Omental fat pad (tissue), 4 donors: ENCODE measurements at places on chromosomes 16 and 17.

- DNase-seq = no peak
Measured at GRCh38 chr17:17467720-17468119, 9.1 kb upstream of the MED9 start.

- no peak for DNase-seq
Measured at GRCh38 chr17:47352848-47353247, 29.1 kb downstream of the EFCAB13 start.

DNA sequence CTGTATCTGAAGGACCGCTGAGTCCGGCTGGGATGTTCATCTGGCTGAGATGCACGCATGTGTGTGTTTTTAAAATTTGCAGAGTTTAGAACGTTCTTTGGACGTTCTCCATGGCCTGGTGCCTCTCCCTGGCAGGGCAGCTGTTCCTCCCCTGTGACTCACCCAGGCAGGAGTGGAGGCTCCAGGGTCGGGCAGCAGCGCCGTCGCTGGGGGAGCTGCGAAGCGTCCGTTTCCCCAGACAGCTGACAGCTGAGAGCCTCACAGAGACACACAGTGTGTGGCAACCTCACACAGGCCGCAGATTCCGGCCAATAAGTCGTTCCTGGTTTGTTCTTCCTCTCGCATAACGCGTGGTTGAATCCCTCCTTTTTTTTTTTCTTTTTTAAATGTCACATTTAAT lies 80.6 kb downstream of the OR1D5 start:
- no peak for DNase-seq

DNA sequence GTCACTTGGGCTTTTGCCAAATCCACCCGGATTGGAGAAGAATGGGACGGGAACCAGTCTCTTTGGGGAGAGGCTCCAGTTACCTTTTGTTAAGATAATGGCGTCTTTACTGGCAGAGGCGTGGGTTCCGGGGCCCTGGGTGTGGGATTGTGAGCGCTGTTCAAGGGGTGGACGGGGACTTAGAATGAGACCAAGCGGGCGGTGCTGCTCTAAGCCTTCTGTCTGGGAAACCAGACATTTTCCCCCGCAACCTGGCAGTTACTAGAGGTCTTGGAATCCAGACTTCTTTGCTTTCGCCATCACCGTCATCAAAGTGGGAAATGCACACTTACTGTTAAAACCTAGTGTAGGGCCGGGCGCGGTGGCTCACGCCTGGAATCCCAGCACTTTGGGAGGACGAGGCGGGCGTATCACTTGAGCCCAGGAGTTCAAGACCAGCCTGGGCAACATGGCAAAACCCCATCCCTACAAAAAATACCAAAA lies 706 bp downstream of the TEN1 start:
- DNase-seq = no peak

GRCh38 chr16:72394526-72394925 lies 222.6 kb upstream of the PMFBP1 start:
- DNase-seq = no peak

- no peak for DNase-seq
Measured at GRCh38 chr16:48531011-48531962, 78.7 kb downstream of the N4BP1 start.

DNA sequence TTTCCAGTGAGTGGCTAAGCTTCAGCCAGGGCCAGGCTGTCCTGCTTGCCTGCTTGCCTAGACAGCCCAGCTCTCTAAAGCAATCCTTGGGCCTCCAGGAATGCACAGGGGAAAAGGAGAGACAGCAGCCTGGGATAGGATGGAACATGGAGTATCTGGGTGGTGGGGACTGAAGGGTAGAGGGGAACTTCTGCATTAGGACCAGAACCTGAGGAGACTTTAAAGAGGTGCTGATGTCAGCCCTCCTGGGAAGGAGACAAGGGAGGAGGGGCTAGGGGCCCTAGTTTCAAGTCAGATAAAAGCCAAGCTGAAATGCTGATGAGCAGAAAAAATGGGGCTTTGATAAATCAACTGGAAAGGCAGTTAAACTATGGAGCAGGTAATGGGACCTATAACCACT lies 1.8 kb downstream of the HOXB7 start:
- no peak for DNase-seq

- no peak for DNase-seq
Measured at GRCh38 chr17:4706121-4706520, 2.2 kb upstream of the PELP1 start.

GRCh38 chr17:248337-249235 lies 67.1 kb upstream of the DOC2B start:
- no peak for DNase-seq

GRCh38 chr17:47120521-47121095 lies 68.5 kb downstream of the CDC27 start:
- no peak for DNase-seq

DNA sequence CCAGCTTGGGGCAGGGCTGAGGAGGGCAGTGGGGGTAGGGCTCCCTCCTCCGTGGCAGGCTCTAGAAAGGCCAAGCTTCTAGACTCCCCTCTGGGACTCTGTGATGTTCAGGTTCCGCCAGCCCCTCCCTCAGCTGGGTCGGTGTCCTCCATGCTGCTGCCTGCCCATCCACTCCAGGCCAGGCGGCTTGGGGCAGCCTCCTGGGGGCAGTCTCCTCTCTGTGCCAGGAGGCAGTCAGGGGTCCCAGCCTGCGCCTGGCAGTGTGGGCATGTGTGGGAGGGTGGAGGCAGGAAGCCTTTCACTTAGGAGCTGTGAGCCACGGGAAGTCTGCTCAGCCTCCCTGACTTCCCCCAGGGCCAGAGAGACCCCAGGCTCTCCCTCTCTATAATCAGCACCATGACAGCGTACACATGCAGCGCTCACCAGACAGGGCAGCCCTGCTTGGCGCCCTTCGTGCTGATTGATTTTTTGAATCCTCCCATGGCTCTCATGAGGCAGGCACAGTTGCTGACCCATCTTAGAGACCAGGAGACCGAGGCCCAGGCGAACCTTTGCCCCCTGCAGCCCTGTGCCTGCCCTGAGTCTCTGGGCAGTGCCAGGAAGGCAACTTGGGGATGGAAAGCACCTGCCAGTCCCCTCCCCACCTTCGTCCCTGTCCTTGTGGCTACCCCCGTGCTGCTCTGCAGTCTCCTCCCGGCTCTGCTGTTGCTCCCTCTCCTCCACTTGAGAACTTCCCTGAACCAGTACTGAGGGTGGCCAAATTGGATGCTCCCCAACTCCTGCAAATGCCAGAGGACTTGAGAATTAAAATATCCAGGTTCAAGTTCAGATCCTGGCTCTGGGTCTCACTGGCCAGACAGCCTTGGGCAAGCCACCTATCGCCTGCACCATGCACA lies 234.7 kb upstream of the GSE1 start:
- DNase-seq = no peak

- no peak for DNase-seq
Measured at GRCh38 chr17:28097901-28098300, 55.4 kb downstream of the NLK start.

- no peak for DNase-seq
Measured at GRCh38 chr16:85002608-85003007, 8.7 kb downstream of the ZDHHC7 start.

GRCh38 chr17:82031885-82032627 lies 578 bp downstream of the RAC3 start:
- DNase-seq = no peak

- no peak for DNase-seq
Measured at GRCh38 chr16:1533443-1533951, at the start of gene TMEM204. Gene TMEM204, plus strand, starts transcription at chr16:1533666. Its CDS starts 610 bp downstream, at chr16:1534276.

DNA sequence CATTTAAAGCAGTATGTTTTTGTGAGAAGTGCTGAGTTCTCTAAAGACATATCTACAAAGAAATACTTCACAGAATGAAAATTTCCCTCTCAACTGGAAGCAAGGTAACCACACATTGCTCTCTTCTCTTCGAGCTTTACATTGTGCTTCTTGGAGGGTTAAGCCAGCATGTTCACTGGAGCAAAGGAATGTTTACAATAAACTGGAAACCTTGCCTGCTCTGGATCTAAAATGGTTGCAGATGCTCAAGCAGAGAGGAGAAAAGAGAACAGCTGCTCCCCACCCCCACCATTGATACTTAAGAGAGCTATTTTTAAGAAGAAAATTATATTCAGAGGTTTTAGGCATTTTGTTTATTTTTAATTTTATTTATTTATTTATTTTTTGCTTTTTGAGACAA lies 213.1 kb downstream of the CEP112 start:
- no peak for DNase-seq

- DNase-seq = no peak
Measured at GRCh38 chr16:678858-679813, 1.1 kb upstream of the STUB1 start.

GRCh38 chr16:57413301-57413730 lies 8.7 kb downstream of the CCL17 start:
- DNase-seq = no peak

DNA sequence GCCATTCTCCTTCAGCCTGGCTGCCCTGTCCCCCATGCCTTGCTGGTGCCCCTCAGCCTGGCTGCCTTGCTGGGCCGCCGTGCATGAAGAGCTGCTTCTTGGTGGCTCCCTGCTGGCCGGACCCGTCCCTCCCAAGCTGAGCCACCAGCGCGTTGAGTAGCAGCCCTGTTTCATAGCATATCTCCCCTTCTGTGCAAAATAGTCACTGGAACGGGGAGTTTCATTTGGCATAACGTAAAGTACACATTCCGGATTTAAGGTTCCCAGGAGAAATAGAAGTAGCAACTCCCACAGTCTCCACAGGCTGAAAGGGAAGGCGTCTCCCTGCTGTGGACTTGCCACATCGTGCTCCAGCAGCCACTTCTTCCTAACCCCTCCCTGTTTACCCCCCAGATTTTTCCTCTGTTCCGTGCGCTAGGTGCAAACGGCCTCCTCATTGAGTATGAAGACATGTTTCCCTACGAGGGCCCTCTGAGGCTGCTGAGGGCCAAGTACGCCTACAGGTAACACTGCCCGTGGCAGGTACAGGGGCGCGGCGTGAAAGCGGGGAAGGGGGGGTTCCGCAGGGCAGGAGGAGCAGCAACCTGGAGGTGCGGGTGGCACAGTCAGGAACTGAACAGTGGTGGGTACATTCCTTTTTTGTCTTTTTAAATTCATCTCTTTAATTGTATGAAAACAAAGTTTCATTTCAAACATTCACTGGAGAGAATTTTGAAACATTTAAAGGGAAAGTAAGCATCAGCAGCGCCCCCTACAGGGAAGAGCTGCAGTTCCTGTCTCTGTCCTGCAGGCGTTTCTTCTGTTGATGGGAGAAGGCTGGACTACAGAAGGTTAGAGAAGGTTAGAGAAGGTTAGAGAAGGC lies 5.8 kb upstream of the OGFOD3 start:
- no peak for DNase-seq

GRCh38 chr16:77262971-77263370 lies 63.8 kb downstream of the SYCE1L start:
- DNase-seq = no peak

- no peak for DNase-seq
Measured at GRCh38 chr17:4833941-4834680, 971 bp downstream of the MINK1 start.

DNA sequence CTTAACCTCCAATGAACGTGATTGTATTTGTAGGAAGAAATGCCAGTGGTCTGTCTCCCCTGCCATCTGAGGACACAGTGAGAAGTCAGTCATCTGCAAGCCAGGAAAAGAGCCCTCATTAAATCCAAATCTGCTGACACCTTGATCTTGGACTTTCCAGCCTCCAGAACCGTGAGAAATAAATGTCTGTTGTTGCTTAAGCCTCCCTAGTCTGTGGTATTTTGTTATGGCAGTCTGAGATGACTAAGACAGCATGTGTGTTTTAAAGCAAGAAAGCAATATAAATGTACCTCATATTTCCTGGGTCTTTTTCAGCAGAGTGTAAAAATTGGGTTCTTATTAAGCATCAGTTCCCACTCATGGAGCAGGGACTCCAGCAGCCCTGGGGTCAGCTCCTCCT lies 177.9 kb upstream of the NLRP1 start:
- no peak for DNase-seq

DNA sequence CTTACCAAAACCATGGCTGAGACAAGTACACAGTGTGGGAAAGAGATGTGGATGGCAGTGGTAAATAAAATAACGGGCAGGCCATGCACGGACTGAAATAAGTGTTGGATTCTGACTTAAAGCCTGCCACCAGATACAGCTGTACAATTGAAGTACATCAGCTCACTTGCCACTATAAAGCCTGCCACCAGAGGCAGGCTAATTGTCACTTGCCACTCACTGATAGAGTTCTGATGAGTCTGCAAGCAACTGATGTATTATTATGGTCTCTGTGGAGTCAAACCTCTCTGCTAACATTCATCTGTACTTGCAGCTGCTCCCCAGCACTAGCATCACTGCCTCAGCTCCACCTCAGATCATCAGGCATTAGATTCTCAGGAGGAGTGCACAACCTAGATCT lies 93.0 kb downstream of the CYTH1 start:
- no peak for DNase-seq

DNA sequence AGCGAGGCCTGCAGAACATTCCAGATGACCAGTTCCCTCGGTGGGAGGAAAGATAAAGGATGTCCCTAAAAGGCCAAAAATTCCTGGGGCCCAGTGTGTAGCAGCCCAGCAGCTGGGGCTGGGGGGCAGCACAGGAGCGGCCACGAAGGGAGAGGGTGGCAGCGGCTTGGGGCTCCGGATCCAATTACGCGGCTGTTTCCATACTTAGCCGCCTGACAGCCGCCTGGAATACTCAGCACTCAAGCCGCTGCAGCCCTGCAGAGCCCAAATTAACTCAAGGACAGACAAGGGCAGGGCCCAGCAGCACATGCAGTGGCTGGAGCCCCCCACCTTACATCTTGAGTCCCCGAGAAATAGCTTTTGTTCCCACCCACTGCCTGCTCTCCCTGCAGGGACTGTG lies 1.3 kb downstream of the SRL start:
- DNase-seq = no peak

DNA sequence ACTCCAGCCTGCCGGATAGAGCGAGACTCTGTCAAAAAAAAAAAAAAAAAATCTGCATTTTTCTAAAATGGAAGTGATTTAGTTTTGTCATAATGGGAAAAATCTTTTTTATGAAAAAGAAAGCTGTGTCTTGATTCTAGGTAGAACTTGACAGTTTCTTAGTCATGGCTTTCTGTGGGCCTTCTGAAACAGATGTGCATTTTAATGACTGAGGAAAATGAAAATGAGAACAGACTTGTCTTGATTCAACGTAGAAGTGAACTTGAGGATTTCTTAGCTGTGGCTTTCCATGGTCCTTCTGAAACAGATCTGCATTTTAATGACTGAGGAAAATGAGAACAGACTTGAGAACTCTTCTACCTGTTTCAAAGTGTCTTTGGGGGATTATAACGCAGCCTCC lies 171.7 kb downstream of the VPS53 start:
- no peak for DNase-seq

DNA sequence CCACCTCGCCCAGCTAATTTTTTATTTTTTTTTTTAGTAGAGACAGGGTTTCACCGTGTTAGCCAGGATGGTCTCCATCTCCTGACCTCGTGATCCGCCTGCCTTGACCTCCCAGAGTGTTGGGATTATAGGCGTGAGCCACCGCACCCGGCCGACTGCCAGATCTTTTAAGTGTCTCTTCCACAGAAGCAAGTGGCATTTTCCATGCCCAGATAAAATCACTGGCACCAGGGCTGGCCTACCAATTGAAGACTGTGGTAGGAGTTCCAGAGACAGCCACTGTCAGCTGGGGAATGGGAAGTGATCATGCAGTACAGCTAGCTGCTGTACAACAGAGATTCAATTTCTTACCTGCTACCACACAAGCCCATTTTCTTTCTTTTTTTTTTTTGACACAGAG lies 17.9 kb downstream of the CNP start:
- DNase-seq = no peak

- no peak for DNase-seq
Measured at GRCh38 chr17:5198472-5198871, 6.8 kb upstream of the ZNF594 start.

- no peak for DNase-seq
Measured at GRCh38 chr16:3536271-3536731, 35.5 kb downstream of the CLUAP1 start.
